ENCODE measurements at places on chromosomes 5 and 9. TPM values are rescaled to one million over a fixed set of nuclear protein-coding genes. Genes with fewer than 3 reads are reported as not detected.

The FOXI1 gene
- not detected for total RNA-seq

The NELFB gene
- 54.6 TPM for total RNA-seq

The GPR21 gene
- total RNA-seq: not detected

The KLHL3 gene
- 1.2 TPM for total RNA-seq

The TMEM203 gene
- 36.2 TPM for total RNA-seq

The SPINK9 gene
- not detected for total RNA-seq

The SKIC3 gene
- 80.4 TPM for total RNA-seq

The PCDHGC4 gene
- 0.44 TPM for total RNA-seq

The C9orf43 gene
- 0.13 TPM for total RNA-seq

The GNAQ gene
- total RNA-seq: 27.7 TPM

The ANKRD18A gene
- not detected for total RNA-seq

The SPATA31C1 gene
- total RNA-seq: not detected

The PSIP1 gene
- total RNA-seq: 44.6 TPM

The ARID3C gene
- not detected for total RNA-seq

The F2RL2 gene
- 0.25 TPM for total RNA-seq

The TMEM167A gene
- 44.6 TPM for total RNA-seq

The PCDHB11 gene
- not detected for total RNA-seq

The LCN15 gene
- total RNA-seq: 1.6 TPM

The PHF24 gene
- total RNA-seq: not detected

The OR13C2 gene
- total RNA-seq: not detected

The PGM5 gene
- total RNA-seq: 5.5 TPM

The TTC23L gene
- not detected for total RNA-seq

The EQTN gene
- not detected for total RNA-seq

The CCDC180 gene
- 1.4 TPM for total RNA-seq

The AJM1 gene
- total RNA-seq: 1.5 TPM

The CEL gene
- total RNA-seq: 0.07 TPM

The SKP2 gene
- 30.1 TPM for total RNA-seq

The PCDHGA1 gene
- 0.20 TPM for total RNA-seq

The SPATA31D4 gene
- total RNA-seq: not detected

The GPR151 gene
- not detected for total RNA-seq

The ZNF300 gene
- 3.4 TPM for total RNA-seq

The INSL6 gene
- total RNA-seq: not detected

The SV2C gene
- total RNA-seq: not detected

Measured in mammary microvascular endothelial cell (primary cell).